ENCODE measurements at places on chromosomes 3 and 15.

- DNase-seq: no peak
Measured at GRCh38 chr3:138907539-138907938, 39.4 kb downstream of the FOXL2 start.

DNA sequence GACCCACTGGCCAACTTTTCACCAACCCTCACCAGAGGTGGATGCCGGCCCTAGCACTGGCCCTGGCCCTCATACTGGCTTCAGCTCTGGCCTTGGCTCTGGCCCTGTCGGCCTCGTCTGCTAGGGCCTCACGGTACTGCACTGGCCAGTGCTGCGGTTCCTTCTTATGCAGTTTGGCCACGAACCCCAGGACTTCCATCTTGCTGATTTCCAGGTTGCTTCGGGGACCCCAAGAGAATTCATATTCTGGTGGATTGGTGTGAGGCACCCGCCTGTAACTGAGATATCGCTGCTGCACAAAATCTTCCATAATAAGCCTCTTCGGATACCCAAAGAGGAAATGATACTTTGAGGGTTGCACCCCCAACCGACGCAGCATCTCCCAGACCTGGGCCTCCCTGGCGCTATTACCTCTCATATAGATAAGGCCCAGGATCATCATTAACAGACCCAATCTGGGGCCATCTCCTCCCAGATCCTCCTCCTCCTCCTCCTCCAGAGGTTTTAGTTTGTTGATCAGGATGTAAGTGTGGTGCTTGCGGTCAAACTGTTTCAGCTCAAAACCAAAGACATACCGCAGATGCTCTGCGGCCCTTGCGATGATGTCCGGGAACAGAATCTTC lies 883 bp downstream of the MAGEF1 start:
- no peak for DNase-seq

- no peak for DNase-seq
Measured at GRCh38 chr3:138468886-138469285, 34.5 kb downstream of the ESYT3 start.

DNA sequence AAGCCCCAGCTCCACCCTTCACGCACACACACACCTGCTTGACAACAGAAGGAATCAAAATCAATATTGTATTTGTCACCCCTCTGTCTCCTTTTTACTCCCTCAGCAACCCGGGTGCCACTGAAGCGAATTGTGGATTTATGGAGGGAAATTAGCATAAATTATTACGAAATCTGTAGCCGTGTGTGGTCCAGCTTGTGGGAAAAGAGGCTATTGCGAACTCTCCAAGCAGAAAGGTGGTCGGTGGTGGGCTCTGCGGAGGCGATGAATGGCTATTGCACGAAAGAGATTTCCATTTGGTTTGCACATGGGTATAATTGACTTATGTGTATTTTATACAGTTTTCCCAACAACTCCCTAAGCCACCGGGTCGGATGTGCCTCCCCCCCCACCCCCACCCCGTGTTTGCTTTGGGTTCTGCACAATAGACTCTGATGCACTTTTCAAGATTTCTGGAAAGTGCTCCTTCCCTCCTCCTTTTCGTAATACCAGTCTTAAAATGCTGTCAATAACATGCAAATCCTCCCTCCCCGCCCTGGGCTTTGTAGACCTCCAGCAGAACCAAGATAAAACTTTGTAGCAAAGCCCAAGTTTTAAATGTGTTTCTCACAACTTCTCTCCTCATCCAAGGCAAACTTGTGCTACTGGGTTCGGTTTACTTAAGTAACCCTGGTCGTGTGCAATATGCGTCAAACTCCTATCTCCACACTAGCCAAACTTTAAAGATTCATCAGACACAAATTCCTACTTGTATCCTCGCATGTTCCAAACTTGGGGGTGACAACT lies 3.1 kb upstream of the FOXB1 start:
- DNase-seq: no peak

- DNase-seq: no peak
Measured at GRCh38 chr15:93024716-93025624, 64.0 kb downstream of the RGMA start.

GRCh38 chr3:17032407-17033034 lies 147.8 kb downstream of the PLCL2 start:
- no peak for DNase-seq

DNA sequence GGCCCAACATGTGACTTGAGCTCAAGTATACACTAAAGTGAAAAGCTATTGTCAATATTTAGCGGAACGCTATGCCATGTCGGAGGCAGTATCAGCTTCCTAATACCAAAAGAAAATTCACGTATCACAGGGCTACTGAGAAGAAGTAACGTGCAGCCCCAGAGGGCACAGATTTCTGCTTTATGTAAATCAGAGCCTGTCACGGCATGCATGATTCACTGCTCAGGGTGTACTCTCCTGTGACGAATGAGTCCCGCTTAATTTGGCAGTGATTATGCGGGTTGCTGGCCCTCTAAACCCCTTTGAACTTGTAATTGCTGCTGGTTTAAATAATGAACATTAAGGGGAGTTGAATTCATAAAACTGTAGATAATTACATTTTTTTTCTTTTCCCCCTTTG lies 85.3 kb downstream of the MEIS2 start:
- DNase-seq: no peak

DNA sequence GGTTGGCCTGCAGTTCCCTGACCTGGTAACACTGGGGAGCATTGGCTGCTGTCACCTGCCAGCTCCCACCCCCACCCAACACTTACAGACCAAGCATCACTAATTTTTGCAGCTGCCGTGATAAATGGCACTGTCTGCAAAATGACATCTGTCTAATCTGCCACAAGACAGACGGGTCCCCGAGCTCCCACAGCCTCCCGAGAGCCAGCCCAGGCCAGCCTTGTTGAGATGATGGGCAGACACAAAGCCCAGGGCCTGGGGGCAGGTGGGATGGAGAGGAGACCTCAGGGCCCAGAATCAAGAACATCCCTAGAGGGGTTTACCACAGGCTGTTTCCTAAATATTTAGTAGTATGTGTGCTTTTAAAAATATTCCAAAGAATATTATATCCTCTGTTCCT lies 203.4 kb downstream of the TBC1D2B start:
- peak; percentile 47 for DNase-seq

DNA sequence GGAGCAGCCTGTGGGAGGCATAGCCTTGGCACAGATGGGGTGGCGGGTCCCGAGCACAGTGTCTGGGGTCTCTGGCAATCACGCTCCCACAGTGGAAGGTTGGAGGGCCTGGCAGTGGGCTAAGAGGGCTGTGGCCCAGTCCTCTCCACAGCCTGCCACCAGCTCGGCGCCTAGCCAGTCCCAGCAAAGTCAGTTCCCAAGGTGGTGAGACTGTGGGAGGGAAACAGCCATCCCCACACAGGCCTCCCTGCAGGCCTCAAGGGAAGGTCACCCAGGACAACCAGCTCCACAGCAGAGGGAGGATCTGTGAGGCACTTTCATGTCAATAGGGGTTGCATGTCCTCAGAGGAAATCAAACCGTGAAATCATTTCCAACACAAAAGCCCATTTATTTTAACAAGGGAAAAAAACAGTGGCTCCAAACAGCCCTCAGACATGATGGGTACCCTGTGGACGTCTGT lies 27.6 kb upstream of the LIMD1 start:
- DNase-seq: no peak

DNA sequence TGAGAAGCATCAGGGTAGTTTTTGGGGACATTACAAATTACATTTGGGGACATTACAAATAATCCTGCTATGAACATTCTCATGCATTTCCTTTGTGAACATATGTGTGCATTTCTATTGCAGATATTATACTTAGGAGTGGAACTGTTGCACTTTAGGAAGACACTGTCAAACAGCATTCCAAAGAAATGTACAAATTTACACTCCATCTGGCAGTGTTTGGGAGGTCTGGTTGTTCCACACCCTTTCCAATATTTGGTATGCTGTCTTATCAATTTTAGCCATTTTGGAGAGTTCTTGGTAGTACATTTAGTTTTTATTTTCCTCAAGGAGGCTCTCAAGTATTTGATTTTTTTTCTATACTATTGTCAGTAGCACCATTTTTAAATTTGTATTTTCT lies 419.1 kb upstream of the ARHGEF26 start:
- no peak for DNase-seq

Measured in posterior cingulate gyrus (tissue), 11 donors.